ENCODE measurements at places on chromosomes 3 and 15.

DNA sequence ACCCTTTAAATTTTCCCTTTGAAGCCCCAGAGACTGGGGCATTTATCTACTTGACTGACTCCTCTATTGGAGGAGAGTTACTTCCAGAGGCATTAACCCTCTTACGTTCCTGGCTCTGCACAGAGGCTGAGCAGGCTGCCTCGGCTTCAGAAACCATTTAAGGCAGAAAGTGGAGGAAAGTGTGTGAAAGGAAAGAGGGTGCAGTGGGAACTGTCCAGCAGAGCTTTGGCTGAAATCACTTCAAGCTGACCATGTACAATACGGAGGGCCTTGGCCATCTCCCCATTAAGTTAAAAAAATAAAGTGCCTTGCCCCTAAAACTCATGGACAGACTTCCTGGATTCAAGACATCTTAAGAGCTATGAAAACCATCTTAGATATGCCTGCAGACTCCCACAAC is 238.7 kb downstream of the SV2B start:
- DNase-seq = no peak

DNA sequence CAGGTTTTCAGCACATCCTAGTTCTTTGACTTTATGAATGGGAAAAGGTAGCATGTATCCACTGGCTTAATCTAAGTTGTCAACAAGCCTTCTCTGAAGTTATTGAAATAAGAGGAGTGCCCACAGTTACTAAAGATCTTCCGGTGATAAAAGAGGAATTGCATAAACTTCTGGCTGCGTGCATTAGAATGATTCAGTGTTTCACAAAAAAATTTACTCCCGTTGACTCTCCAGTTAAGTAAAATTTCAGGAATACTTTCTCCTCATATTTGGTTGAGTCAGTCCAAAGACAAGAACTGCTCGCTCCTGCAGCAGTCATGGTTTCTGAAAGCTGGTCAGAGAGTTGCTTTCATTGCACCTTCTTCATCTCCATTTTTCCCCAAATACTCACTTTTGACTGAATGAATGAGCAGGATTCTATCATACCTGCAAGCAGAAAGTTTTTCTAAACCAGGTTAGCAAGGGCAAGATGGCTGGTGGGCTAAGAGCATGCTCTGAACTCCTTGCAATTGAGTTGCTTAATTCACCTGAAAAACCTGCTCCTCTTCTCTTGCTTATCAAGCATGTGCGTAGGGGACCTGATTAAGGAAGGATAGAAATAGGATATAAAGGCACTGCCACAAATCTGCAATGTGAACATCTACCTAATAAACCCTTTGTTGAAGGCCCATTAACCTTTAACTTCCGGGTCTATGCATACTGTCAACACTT is 64.2 kb upstream of the TIMP4 start:
- no peak for DNase-seq

GRCh38 chr15:96135166-96136093 is 195.1 kb upstream of the NR2F2 start:
- DNase-seq = no peak

DNA sequence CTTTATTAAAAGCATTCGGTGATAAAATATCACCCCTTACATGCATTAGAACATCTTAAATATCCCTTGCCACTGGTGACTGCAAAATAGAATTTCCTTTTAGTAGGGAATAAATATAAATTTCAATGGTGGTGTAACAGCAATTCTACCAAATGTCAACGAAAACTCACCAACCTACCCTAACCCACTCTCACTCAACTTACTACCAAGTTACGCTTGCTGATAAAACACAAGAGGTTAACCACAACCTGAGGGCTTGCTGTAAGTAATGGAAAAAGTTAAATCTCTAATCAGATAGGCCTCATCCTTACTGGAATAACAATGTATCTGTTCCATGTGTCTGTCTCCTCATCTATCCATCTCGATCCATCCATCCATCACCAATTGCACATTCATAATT is 274.7 kb downstream of the FOXP1 start:
- DNase-seq = no peak

DNA sequence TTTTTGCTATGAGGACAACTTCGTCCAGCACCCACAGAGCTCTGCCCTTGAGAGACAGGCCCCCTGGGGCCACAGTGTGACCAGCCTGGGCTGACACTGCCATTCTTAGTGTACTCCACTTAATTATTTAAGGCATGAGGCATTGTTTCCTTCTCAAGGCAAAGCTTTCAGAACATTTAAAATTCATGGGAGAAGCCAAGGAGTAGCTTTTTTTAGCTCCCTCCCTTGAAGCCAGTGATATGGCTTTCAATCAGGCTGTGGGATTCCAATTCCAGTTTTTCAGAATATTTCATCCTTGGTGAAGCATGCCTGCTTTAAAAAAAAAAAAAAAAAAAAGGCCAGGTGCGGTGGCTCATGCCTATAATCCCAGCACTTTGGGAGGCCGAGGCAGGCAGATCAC is 21.3 kb downstream of the HOMER2 start:
- no peak for DNase-seq

GRCh38 chr15:73683777-73684580 is at the start of gene CD276:
Gene CD276, plus strand, starts transcription at chr15:73684383. Its CDS starts 15,257 bp downstream, at chr15:73699640.
- peak; percentile 72 for DNase-seq

DNA sequence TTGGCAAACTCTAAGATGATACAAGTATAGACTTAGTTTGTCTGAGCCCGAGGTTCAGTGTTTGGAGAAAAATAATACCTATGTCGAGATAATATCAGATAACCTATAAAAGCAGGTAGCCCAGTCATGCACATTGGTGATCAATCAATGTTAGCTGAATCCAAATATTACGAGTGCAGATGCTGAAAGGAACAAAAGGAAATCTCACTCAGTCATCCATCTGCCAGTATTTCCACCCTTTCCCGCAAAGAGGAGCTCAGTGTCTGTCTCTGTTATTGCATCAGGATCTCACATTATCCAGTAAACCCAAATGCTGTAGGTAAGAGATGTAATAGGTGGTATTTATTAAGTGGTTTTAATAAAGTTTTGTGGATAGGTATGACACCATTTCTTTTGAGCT is 251.2 kb upstream of the CTDSPL start:
- DNase-seq = no peak

DNA sequence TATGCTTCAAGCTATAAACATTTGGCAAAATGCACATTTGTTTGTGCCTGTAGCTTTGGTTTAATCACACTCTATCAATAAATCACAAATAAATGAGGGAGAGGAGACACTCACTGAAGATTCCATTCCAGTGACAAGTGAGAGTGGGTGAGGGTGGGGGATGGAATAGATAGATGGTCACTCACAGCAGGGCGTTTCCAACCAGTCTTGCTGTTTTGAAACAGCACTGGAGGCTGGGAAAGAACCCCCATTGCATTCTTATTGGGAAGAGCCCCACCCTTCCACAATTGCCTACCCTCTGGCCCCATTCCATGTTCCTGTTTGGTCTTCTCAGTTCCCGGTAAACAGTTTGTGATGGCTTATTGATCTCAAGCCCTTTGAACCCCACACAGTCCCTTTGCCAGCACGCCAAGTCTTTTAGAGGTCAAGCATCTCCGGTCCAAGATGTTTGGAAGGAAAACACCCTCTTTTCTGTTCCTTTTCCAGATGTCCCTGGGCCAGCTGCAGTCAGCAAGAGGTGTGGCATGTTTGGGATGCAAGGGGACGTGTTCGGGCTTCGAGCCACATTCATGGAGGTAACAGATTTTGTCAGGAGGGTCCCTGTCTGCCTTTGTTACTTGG is 30.7 kb downstream of the LMCD1 start:
- DNase-seq = no peak

GRCh38 chr3:6248528-6248927 is 612.4 kb upstream of the GRM7 start:
- DNase-seq = no peak

DNA sequence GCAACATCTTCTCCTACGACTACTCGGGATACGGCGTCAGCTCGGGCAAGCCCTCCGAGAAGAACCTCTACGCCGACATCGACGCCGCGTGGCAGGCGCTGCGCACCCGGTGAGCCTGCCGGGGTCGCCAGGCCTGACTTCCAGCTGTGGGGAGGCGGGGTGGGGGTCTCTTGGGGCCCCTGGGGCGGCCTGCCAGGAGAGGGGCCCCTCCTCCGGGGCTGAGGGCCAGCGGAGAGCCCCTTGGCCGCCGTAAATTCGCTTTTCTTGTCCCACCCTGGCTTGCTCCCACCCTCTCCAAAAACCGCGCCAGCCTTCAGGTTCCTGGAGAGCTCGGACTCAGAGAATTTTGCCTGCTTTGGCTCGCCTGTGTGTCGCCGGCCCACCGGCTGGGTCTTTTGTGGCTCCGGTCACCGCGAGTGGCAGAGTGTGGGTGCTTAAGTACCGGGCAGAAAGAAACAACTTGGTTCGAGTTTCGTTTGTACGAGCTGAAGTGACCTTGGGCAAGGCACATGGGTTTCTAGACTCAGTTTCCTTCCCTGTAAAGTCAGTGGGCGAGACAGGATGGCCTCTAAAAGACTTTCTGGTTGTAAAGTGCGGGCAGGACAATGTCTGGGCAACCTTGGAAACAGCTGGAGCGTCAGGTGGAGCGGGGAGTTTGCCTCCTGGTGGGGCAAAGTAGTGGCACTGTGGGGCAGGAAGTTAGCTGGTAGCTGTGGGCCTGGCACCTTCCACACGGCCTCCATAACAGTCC is 976 bp downstream of the ABHD17C start:
- no peak for DNase-seq

DNA sequence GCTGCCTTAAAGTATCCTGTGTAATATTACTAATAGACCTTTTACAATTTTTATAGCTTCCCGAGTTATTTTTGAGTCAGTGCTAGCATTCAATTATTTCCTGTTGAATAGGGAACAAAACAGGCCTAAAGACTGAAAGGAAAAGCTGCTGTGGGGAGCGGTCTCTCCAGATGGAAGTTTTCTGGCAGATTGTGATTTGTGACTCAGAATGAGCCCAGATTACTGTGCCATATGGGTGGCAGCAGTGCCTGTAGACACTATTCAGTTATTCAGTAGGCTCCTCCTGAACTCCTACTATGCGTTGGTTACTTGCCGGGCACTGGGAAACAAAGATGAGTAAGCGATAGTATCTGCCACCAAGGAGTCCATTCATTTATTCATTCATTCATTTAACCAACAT is 211.8 kb downstream of the CHST2 start:
- peak; percentile 4 for DNase-seq

- DNase-seq = no peak
These were observed 35.2 kb downstream of the PYGO1 start for GRCh38 chr15:55552926-55553325.

DNA sequence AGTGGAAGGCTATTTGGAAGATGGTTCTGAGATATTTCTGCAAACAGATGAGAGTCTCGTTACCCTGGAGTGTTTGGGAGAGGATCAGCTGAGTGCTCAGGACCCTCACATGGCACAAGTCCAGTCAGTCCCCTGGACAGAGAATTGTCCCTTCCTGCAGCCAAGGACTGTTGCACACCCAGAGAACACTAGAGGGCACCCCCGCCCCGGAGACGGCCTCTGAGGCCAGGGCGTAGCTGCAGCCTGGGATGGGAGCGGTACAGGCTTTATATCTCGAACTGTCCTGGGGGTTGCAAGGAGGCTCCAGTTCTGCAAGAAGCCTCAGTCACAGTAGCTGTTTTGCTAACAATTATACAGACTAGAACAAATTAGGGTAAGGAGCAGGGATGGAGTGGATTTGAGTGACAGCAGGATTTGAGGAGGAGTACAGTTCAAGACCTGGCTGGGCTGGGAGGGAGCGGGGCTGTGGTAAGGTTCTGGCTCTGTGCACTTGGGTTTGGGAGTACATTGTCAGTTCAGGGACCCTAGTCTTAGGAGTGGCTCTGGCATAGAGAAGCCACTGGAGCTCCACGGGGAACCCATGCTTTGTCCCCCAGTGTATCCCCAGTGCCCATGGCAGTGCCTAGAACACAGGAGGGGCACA is 67.6 kb upstream of the HACD2 start:
- DNase-seq = peak; percentile 67

DNA sequence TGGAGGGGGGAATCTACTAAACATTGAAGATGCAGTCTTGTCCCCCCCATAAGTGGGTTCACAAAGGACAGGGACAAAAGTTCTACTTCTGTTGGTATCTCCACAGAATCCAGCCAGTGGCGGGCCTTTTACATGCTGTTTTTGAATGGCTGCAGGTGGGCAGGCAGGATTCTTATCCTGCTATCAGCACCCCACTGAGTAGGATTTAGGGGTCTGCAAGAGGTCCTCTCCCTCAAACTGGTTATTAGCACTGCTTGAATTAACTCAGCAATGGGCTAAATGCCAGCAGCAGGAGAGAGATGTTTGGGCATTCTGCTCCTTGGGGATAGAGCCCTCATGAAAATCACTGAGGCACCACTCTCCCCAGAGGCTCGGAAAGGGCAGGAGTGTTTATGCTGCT is 40.3 kb downstream of the SEMA5B start:
- DNase-seq = no peak

DNA sequence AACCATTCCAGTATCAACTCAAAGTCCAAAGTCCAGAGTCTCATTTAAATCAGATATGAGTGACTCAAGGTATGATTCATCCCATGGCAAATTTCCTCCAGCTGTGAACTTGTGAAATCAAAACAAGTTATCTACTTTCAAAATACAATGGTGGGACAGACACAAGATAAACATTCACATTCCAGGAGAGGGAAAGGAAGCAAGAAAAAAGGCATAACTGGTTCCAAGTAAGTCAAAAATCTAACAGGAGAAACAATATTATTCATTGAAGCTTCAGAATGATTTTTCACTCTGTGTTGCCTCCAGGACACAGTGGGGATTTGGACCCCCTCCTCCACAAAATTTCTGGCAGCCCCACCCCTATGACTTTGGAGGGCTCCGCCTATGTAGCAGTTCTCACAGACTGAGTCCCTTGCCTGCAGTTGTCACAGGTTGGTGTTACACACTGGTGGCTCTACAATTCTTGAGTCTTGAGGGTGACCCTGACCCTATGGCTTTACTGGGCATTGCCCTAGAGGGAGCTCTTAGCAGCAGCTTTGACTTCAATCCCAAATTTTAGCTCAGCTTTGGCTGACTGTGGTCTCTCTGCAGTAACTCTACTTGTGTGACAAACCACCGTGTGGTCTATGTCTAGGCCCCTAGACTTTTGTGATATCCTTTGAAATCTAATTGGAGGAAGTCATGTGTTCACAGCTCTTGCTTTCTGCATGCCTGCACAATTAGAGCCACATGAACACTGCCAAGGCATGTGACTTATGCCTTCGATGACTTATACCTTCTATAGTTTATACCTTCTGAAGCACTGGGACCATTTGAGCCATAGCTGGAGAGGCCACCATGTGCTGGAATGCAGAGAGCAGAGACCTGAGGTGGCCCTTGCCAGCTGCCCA is 644.2 kb downstream of the GRM7 start:
- DNase-seq = no peak

- DNase-seq = no peak
These were observed 10.8 kb downstream of the NMD3 start for GRCh38 chr3:161231861-161232260.

DNA sequence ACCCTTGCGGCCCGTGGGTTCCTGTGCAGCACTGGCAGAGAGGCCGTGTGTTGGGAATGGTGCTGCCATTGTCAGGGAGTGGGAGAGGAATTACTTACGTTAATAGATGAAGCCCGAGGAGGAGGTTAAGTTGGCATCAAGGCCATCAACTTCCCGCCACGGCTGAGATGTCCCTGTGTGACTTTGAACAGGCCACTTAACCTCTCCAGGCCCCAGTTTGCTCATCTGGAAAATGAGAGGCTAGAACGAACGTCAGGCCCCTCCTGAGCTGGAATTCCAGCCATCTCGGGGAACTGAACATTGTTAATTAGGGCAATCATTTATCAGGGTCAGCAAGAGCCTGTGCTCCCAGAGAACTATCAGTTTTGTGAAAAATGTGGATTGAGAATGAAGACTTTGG is 91.4 kb upstream of the MYZAP start:
- DNase-seq = no peak

Data from cerebellum (tissue), 4 donors.